ENCODE measurements at places on chromosomes 13 and 19.

GRCh38 chr19:31390711-31391110 is 41.5 kb upstream of the TSHZ3 start:
- DNase-seq, result no peak

GRCh38 chr19:45767410-45767880 is 1.6 kb downstream of the SIX5 start:
- DNase-seq, result peak; percentile 86

DNA sequence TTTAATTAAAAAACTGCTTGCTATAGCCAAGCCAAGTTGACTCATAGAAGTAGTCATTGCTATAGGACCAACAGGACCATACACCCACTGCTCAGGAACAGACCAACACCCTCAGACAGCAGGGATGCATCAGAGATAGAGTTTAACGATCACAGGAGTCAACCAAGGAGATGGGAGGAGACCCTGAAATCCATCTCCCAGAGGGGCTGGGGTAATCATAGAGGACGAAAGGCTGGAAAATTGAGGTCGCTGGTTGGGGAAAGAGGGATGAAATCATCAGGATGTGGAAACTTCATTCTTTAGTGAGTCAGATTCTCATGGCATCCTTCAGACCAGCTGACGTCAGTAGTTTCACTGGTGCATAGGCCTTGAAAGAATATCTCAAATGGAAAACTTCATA is 160.4 kb upstream of the GPC6 start:
- peak; percentile 61 for DNase-seq

GRCh38 chr19:6531163-6531955 is 533 bp downstream of the TNFSF9 start:
- no peak for DNase-seq

GRCh38 chr19:13506471-13506820 is at the start of gene CACNA1A:
TSS of gene CACNA1A (minus strand) at chr19:13506479. CDS start at chr19:13506224, 255 bp downstream.
- peak; percentile 19 for DNase-seq

- no peak for DNase-seq
Measured at GRCh38 chr13:35984287-35984686, 146.9 kb downstream of the DCLK1 start.

DNA sequence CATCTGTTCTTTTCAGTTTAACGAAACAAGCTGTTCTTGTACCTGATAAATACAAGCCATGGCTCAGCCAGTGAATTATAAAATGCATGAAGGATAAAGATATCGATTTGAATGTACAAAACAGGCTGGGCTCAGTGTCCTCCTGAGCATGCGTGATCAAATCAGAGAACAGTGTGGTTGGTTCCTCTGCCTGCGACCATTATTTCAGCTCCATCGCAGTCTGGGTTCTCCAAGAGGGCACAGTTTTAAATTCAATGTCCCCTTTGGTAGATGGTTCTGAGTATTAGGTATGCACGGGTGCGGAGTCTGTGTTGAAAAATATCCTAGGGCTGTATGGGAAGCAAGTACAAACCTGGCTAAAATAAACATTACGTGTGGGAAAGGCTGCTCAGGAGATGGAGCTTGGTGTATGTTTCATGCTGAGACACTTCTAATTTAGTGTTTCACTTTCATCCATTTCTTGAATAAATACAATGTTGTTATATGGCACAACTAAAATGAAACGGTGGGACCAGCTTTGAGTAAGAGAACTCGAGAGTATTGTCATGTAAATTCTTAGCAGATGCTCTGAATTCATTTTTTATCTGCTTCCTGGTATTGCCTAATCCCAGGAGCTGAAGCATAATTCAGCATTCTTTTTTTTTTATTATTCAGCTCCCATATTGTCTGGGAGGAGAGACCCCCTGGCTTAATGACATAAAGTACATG is 458.7 kb downstream of the MYO16 start:
- no peak for DNase-seq

DNA sequence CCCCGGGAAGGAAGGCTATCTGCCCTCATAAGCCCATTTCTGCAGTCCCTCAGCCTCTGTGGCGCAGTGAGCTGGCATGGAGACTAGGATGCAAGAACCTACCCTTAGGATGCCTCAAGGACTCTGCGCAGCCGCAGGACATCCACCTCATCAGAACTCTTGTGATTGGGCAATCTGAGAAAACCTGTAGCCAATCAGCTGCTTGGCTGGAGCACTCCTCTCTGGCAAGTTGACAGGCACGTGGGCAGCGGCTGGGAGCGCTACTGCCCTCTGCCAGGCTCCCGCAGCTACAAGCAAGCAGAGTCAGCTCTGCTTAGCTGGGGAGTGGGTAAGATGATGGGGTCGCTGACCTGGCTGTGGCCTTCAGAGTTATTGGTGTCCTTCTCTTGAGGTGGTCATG is 1.5 kb upstream of the ECSIT start:
- DNase-seq, result peak; percentile 68

DNA sequence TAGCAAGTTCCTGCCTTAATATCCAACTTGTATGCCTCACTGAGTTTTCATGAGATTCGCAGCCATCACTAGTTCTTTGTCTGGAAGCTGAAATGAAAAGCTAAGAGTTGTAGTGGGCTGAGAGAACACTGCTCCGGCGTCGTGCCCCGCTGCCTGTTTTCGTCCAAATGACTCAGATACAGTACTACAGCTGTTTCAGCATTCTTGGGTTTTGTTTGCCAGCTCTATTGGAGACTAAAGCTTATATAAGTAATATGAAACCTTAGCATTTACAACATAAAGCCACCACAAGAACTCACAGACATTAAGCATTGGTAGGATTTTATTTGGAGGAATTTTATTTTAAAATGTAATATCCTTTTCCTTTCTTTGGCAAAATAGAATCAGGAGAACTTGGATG is 299.7 kb downstream of the DLEU7 start:
- peak; percentile 30 for DNase-seq

- DNase-seq, result no peak
Measured at GRCh38 chr13:50366488-50367174, 351.4 kb downstream of the KCNRG start.

GRCh38 chr19:50861010-50861409 is 6.3 kb downstream of the KLK3 start:
- no peak for DNase-seq

- no peak for DNase-seq
Measured at GRCh38 chr13:37485756-37486155, 112.8 kb downstream of the POSTN start.
